ENCODE measurements at places on chromosomes 7 and 10.
A peak's percentile ranks its signal among the peaks of the same experiment; 100 is the strongest.

DNA sequence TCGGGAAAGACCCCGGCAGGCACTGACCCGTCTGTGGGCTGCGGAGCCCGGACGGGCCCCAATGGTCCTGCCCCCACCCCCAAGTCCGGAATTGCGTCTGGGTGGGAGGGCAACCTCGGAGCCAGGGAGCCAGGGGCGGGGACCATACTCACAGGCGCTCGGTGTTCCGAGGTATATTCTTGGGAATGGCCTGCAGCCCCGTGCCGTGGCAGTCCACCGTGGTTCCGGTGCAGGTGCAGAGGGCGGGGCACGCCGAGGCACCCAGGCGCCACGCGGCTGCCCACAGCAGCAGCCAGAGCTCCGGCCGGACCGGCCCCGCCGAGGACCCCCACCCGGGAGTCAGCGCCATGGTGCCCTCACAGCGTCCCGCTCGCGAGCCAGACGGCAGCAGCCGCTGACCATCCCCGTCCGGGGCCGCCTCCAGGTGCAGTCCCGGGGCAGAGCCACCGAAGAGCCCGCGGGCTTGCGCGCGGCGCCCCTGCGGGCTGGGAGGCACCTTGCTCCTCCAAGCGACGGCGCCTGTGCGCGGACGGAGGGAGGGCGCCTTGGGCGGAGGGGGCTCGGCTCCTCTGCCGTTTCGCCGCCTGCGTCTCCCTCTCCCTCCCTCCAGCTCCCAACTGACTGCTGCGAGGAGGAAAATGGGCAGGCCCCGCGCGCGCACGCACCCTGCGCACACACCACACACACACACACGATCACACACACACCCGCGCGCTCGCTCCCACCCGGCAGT lies at the start of gene SLIT1:
Gene SLIT1, minus strand, starts transcription at position 634 of the 733 bp plus-strand sequence. Its CDS starts 285 bp downstream, at position 349.
- no peak for DNase-seq

DNA sequence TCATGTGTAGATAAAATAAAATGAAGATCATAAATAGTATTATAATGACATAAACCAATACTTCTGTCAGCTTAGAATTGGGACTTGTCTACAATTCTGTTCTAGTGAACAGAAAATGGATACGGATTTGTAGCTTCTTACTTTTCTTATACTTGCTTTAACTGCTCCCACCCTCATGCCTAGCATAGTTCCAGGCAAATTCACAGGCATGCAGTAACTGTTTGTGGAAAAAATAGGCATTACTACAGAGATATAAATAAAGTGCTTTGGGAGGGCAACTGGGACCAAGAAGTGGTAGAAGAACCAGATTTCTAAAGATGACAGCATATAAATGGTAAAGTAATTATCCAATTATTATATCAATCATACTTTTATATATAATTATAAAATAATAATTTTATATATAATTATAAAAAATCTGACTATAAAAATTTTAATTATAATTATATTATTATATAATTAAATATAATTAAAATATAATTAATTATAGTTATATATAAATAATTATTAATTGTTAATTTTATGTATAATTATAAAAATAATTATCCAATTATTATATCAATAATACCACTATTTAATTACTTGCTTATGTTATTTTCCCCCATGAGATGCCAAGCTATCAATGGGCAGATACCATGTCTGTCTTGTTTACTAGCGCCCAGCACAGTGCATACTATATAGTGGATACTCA lies 144.1 kb downstream of the NOC3L start:
- DNase-seq: no peak

- DNase-seq: no peak
These were observed 23.1 kb downstream of the CALHM2 start for GRCh38 chr10:103428989-103429643.

DNA sequence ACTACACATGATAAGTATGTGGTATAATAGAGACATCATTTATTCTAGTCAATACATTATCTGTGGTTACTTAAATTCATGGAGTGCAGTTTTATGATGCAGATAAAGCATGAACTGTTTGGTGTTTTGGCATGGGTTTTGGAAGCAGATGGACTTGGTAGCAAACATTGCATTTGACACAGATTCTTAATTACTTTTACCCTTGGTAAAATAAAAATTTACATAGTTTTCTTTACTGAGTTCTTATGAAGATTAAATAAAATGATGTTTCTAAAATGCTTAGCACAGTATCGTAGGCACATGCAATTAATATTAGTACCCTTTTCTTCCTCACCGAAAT lies 92.0 kb downstream of the ABCA13 start:
- DNase-seq: no peak

GRCh38 chr10:33109788-33110469 lies 151.9 kb upstream of the ITGB1 start:
- no peak for DNase-seq

- peak; percentile 58 for DNase-seq
These were observed 26.5 kb upstream of the WNT16 start for GRCh38 chr7:121302214-121302745.

DNA sequence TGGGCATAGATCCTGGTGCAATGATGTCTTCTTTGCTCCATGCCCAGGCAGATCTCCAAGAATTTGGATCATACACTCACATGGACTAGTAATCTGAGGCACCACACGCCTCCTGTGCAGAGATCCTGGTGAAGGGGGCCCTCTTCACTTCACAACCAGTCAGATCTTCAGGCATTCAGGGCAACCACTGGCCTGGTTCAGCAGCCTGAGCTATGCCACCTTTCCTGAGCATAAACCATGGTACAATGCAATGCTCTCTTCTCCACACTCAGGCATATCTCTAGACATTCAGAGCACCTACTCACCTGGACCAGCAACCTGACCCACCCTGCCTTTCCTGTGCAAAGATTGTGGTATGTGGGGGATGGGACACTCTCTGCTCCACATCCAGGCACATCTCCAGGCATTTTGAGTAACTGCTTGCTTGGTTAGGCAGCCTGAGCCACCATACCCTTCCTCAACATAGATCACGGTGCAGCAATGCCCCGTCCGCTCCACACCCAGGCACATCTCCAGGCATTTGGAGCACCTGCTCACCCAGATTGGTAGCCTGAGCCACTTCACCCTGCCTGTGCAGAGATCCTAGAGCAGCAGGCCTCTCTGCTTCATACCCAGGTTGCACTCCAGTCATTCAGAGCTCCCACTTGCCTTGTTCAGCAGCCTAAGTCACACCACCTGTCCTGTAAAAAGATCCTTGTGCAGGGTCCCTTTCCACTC lies 532.2 kb upstream of the STEAP1 start:
- no peak for DNase-seq

- no peak for DNase-seq
These were observed 1.8 kb downstream of the HMX2 start for GRCh38 chr10:123149568-123150270.

- no peak for DNase-seq
These were observed 57.3 kb upstream of the DPYSL4 start for GRCh38 chr10:132129431-132129830.

GRCh38 chr10:125557801-125558505 lies 125.0 kb downstream of the TEX36 start:
- DNase-seq: no peak

GRCh38 chr7:135147341-135147898 lies 452 bp upstream of the TMEM140 start:
- peak; percentile 61 for DNase-seq

DNA sequence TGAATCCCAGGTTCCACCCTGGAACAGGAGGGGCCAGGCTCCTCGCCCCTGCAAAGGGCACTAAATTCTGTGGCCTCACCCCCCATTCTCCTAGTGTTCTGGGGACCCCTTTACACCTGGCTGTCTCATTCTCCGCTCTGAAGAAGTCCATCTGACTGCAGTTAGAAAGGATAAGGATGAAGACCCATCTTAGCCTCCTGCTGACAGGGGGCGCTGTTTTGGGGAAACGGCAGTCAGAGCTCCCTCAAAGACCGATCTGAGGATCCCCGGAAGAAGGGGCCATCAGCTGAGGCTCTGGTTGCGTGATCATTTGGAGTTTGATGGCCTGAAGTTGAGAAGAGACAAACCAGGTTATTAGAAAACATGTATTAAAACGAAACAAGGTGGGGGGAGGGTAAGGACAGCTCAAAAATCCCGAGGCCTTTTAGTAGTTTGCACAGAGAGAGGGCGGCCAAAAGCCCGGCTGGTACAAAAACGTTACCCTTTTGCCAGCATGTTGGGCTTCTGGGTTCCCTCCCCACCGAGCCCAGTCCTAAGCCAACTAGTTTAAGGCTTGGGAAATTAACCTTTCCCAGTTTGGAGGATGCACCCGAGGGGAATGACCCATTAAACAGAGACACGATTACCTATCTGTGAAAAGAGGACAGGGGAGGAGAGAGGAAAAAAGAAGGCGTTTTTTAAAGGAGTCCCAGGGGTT lies 102.8 kb downstream of the CHN2 start:
- DNase-seq: peak; percentile 46

- no peak for DNase-seq
These were observed 124.5 kb downstream of the TMEM178B start for GRCh38 chr7:141198194-141198958.

GRCh38 chr7:51111241-51111940 lies 205.2 kb downstream of the COBL start:
- DNase-seq: no peak

DNA sequence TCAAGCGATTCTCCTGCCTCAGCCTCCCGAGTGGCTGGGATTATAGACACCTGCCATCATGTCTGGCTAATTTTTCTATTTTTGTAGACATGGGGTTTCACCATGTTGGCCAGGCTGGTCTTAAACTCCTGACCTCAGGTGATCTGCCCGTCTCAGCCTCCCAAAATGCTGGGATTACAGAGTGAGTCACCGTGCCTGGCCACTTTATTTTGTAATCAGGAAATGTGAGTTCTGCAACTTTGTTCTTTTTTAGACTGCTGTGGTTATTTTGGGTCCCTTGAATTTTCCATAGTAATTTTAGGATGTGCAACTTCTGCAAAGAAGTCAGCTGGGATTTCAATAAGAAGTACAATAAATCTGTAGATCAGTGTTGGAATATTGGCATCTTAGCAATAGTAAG lies 96.8 kb downstream of the CYTH3 start:
- peak; percentile 35 for DNase-seq

DNA sequence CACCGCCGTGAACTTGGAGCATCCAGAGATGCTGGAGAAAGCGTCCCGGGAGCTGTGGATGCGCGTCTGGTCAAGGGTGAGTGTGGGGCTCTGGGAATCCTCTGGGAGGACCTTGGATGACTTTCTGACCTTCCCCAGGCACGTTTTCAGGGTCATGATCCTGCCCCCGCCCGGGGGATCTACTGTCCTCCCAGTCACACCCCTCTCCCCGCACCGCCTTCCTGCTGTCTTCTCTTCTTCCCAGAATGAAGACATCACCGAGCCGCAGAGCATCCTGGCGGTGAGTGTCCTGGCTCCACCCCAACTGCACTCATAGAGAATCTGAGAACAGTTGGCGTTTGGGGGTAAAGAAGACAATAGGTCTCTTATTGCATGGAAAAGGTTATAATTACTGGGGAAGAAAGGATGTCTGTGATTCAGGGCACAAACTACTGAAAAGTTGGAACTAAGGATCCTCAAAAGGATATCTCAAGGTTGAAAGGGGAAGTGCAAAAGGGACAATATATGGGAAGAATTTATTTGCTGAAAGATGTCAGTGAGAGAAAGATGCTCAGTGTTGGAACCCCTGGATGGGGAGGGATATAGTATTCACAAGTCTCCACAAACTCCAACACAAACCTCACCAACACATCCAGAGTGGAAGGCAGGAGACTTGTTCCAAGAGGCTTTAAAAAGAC lies 1.9 kb downstream of the GSTK1 start:
- no peak for DNase-seq

DNA sequence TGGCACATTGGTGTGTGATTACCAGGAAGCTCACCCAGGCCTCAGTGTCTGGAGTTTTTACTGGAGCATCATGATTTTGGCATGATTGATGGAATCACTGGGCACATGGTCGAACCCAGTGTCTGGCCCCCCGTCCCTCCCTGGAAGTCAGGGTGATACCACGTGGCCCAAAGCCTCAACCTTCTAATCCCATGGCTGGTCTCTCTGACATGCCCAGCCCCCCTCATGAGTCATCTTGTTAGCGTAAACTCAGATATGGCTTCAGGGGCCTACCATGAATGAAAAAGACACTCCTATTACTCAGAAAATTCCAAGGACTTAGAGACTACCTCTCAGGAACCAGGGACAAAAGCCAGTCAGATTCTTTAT lies 109.3 kb downstream of the GRK5 start:
- no peak for DNase-seq

GRCh38 chr10:1163204-1163660 lies 107.0 kb downstream of the WDR37 start:
- DNase-seq: no peak

DNA sequence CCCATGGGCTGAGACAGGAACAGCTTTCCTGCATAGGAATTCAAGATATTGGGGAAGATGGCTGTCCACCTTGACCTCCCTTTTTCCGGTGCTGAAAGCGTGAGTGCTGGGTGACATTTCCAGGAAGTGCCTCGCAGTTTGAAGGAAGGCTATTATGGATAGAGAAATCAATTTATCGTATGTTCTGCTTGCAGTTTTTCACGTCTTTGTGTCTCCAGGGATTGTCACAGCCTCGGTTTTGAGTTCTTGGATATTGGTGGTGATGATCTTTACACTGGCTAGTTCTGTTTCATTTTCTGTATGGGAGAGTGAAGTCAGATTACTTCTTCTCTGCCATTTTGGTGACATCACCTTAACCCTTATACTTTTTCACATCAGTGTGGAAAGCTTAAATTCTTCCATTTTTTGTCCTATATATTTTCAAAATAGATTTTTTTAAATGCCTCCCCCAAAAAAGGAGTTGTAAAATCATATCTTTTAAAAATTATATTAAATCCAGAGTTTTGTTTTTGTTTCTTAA lies 102.5 kb upstream of the APBB1IP start:
- no peak for DNase-seq

DNA sequence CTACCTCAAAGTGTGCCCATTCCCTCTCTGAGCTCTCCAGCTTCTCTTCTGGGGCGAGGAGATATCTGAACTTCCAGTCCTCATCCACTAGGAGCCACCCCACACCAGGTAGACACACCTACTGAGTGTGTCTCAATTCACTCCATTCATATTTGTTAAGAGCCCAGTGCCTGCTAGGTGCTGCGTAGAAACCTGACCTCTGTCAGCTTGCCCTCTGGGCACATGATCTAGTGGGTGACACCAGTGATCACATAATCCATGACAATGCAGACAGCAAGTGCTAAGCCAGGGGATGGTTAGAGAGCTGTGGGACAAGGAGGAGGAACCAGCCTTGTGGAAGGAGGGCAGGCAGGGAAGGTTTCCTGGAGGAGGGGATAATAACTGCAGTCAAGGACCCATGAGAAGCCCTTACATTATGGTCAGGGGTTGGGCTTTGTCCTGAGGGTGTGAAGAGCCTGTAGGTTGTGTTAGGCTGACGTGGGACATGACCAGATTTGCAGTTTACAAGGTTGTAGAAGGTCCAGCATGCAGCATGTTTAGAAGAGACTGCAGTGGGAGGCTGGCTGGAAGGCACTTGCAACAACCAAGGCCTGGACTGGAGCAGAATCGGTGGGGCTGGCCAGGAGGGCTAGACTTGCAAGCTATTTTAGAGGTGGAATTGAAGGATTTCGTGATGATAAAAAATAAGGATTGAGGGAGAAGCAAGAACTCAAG lies 81.8 kb downstream of the COL13A1 start:
- peak; percentile 38 for DNase-seq
